ENCODE measurements at places on chromosomes 12 and 14. TPM values are rescaled to one million over a fixed set of nuclear protein-coding genes. Genes with fewer than 3 reads are reported as not detected.

DNA sequence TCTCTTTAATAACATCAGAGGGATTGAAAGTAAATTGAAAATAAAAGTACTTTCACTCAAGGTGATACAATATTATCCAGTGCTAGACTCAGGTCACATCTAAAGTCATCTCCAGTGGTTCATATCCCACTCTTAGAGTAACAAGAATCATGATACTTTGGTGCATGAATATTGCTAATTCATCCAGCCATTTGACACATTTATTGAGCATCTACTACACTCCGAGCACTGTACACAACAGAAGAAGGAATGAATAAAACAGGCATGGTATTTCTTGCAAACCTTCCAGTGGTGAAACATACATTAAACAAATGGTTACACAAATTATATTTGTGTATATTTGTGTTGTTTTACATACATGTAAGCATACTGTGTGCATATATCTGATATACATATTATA, 116.0 kb upstream of the TMCC3 start:
- H3K36me3 ChIP-seq = no peaks in the 10 kb centered on the region
- H3K27ac ChIP-seq = no peak overlapping the region
- peaks cover 9% of the 10 kb centered on the region for H3K4me1 ChIP-seq
- DNase-seq = no peak
- no peak overlapping the region for H3K4me3 ChIP-seq
- H3K27me3 ChIP-seq = peaks cover 54% of the 10 kb centered on the region

GRCh38 chr12:29191267-29191850, 42.3 kb downstream of the FAR2 start:
- no peaks in the 10 kb centered on the region for H3K27me3 ChIP-seq
- no peak overlapping the region for H3K27ac ChIP-seq
- DNase-seq = no peak

DNA sequence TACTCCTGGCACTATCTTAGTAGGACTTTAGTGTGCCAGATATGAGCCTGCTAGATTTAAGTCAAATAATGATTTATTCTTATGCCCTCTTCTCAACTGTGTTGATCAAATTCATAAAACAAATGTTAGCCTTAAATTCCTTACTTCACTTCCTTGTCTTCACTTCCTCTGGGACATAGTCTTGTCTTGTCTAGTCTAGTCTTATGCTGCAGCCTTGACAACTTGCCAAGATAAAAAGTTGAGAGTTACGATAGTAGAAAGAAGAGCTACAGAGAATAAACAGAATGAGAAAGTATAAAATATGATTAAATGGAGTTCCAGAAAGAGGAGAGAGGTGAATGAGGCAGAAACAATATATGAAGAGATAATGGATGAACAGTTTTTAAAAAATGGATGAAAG, 378.1 kb downstream of the DAD1 start:
- peaks cover 6% of the 10 kb centered on the region for H3K27me3 ChIP-seq
- no peak overlapping the region for H3K4me3 ChIP-seq
- DNase-seq = no peak

DNA sequence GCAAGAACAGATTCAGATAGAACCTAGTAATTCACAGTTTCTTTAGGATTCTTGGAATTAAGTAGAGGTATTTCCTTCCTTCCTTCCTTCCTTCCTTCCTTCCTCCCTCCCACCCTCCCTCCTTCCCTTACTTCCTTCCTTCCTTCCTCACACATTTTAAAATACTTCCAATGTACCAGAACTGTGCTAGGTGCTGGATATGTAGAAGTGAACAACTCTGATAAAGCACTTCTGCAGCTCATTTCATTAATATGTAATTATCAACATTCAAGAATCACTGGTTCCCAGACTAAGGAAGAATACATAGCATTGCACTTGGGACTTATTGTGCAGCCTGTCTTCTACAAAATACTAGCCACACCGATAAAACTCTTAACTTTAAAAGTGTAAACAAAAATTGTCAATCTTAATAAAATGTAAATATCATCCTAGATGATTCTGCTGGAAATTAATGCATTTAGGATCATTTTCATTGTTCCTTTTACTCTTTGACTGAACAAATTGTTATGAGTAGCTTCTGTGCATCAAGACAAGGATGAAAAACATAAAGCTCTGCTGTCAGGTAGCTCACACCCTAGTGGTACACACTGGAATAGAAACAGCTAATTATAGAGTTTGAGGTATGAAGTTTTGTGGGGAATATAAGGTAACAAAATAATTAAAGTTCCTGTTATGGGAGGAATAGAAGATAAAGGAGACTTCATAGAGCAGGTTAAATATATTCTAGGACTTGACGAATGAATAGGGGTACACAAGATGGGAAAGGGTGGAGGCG, 99.9 kb upstream of the MYF6 start:
- no peak for DNase-seq
- no peaks in the 10 kb centered on the region for H3K27me3 ChIP-seq
- no peak overlapping the region for H3K4me3 ChIP-seq
- H3K4me1 ChIP-seq = no peaks in the 10 kb centered on the region
- H3K27ac ChIP-seq = no peak overlapping the region
- H3K36me3 ChIP-seq = no peaks in the 10 kb centered on the region

- H3K4me1 ChIP-seq = peaks cover 11% of the 10 kb centered on the region
- no peak overlapping the region for H3K27ac ChIP-seq
- no peak for DNase-seq
- H3K27me3 ChIP-seq = no peaks in the 10 kb centered on the region
Measured at GRCh38 chr12:62928632-62929031, 6.3 kb downstream of the PPM1H start.

GRCh38 chr12:16070113-16070512, 159.0 kb downstream of the DERA start:
- no peak for DNase-seq
- no peaks in the 10 kb centered on the region for H3K36me3 ChIP-seq
- no peak overlapping the region for H3K27ac ChIP-seq
- peaks cover 2% of the 10 kb centered on the region for H3K27me3 ChIP-seq

DNA sequence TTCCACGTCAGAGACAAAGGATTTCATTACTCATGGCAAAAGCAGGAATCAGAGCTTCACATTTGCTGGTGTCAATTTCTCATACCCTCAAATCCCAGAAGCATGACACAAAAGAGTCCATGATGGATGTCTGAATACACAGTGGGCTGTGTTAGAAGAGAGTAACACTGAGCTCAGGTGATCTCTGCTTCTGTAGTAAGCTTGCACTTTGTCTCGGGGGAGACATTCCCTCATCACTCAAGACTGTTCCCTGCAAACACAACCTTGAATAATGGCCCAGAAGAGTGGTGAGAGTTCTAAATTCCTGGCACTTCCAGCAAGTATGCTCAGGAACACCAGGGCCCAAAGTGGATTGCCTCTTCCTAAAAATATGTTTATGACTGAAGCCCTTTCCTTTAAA, 1787.2 kb upstream of the SEL1L start:
- no peaks in the 10 kb centered on the region for H3K36me3 ChIP-seq
- H3K27ac ChIP-seq = no peak overlapping the region
- no peak overlapping the region for H3K4me3 ChIP-seq
- H3K4me1 ChIP-seq = no peaks in the 10 kb centered on the region
- H3K27me3 ChIP-seq = no peaks in the 10 kb centered on the region

DNA sequence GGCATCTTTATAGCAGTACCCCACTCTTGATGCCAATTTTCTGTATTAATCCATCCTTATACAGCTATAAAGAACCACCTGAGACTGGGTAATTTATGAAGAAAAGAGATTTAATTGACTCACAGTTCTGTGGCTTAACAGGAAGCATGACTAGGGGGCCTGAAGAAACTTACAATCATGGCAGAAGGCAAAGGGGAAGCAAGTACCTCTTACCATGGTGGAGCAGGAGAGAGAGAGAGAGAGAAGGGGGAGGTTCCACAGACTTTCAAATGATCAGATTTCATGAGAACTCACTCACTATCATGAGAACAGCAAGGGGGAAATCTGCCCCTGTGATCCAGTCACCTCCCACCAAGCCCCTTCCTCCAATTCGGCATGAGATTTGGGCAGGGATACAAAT, 84.4 kb downstream of the SLC24A4 start:
- H3K27me3 ChIP-seq = peaks cover 17% of the 10 kb centered on the region
- H3K36me3 ChIP-seq = no peaks in the 10 kb centered on the region
- no peak for DNase-seq
- peaks cover 3% of the 10 kb centered on the region for H3K4me1 ChIP-seq
- no peak overlapping the region for H3K27ac ChIP-seq
- H3K4me3 ChIP-seq = no peak overlapping the region

DNA sequence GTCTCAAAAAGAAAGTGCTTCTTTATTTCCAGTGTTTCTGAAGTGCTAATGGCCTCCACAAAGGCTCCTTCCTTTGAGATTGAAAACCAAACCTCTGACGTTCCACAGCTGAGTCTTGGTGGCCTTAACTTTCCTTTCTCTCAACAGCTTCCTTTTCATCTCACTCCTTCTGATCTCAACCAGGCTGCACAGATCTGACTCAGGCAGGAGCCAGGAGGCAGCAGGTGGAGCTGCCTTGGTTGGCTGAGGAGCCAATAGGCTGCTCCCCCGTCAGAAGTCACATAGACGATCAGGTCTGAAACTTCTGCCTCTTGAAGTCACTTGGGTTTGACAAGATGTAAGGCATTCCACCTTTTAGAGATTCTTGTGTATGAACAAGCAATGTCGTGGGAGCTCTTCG, 9.1 kb upstream of the KCNA5 start:
- H3K4me1 ChIP-seq = no peaks in the 10 kb centered on the region
- DNase-seq = no peak
- no peaks in the 10 kb centered on the region for H3K36me3 ChIP-seq
- H3K27ac ChIP-seq = no peak overlapping the region

GRCh38 chr14:65972346-65972870, 513.8 kb upstream of the CCDC196 start:
- peaks cover 8% of the 10 kb centered on the region for H3K4me1 ChIP-seq
- no peak for DNase-seq
- H3K27me3 ChIP-seq = no peaks in the 10 kb centered on the region
- H3K4me3 ChIP-seq = no peak overlapping the region
- H3K36me3 ChIP-seq = no peaks in the 10 kb centered on the region

- H3K4me1 ChIP-seq = no peaks in the 10 kb centered on the region
- H3K27ac ChIP-seq = no peak overlapping the region
- no peaks in the 10 kb centered on the region for H3K36me3 ChIP-seq
- H3K27me3 ChIP-seq = no peaks in the 10 kb centered on the region
- no peak overlapping the region for H3K4me3 ChIP-seq
- DNase-seq = no peak
Measured at GRCh38 chr14:90603336-90603735, 206.5 kb downstream of the CALM1 start.

DNA sequence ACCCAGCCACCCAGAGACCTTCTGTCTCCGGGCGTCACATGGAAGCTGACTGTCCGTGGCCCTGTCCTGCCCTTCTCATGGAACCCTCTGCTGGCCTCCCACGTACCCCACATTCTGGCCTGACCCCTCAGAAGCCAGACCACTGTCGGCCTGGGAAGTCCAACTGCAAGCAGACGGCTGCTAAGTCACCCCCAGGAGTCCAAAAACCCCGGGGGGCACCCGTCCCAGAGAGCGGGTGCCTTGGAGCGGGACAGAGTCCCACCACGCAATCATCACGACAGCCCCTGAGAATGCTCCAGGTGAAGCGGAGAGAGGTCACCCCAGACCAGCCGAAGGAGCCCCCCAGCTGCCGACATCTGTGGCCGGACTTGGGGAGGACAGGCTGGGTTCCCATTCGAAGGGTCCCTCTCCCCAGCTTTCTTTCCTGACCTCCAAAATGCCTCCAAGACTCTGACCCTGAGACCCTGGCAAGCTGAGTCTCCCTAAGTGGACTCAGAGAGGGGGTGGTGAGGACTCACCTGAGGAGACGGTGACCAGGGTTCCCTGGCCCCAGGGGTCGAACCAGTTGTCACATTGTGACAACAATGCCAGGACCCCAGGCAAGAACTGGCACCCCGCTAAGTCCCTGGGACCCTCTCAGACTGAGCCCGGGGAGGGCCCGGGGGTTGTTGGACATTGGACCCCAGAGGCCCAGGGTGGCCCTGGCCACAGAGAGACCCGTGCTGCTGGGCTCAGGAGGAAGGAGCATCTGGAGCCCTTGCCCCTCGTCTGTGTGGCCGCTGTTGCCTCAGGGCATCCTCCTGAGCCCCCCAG, 337.1 kb downstream of the TMEM121 start:
- peak; percentile 53 for DNase-seq
- no peak overlapping the region for H3K27ac ChIP-seq
- H3K27me3 ChIP-seq = no peaks in the 10 kb centered on the region

- DNase-seq = no peak
- H3K36me3 ChIP-seq = peaks cover 39% of the 10 kb centered on the region
Measured at GRCh38 chr12:56129942-56130495, 2.0 kb downstream of the ESYT1 start.

DNA sequence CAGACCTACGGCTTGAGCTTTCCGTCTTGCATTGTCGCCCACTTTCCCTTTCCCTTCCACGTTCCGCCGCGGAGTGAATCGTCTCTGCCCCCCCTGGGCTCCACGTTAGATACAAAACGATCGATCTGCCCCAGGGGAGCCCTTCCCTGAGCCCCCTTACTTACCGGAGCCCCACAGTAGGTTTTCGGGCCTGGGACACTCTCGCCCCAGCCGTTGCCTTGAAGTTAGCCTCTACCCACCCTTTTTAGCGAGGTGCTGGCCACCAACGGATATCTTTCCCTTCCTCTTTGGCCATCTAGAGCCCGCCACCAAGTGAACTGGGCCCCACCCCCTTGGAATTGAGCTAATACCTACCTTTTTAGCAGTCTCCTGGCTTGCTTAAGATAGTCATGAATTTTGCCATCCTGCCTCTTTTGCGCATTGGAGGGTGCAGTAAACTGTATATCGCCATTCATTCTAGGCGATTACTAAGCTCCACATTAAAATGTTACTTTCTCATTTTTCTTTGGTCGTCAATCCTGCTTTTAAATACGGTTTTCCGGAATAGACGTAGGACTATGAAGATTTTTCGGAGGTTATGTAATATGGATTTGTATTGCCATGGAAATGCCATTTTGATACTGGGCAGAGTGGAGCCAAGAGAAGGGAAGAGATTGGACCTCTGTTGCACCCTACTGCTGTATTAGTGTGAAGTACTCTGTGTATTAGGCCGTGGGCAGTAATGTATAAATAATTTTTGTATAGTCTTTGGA, 764 bp downstream of the RBM25 start:
- peak; percentile 79 for DNase-seq
- H3K27me3 ChIP-seq = no peaks in the 10 kb centered on the region
- H3K36me3 ChIP-seq = peaks cover 7% of the 10 kb centered on the region
- H3K4me1 ChIP-seq = peaks cover 8% of the 10 kb centered on the region
- peak overlapping the region; percentile 98 for H3K27ac ChIP-seq

DNA sequence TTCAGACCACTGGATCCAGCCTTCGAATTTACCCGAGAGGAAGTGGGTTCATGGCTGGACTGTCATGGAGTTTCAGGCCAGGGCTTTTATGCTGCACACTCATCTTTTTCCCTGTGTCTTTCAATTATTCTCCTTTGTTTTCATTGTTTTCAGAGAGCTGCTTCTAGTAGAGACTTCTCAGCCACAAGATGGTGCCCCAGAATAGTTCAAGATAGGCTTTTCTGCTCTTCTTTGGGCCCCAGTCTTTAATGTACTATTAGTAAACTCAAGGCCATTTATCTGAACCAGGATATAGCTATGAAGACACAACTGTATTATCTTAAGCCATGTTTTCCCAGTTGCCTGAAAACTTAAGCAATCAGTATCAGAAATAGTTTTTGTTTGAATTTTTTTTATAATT, 30.4 kb upstream of the PSMA6 start:
- no peaks in the 10 kb centered on the region for H3K27me3 ChIP-seq
- no peak overlapping the region for H3K4me3 ChIP-seq

Gene TMEM253
- not detected for total RNA-seq

Gene SLC6A15
- total RNA-seq = under 0.01 TPM

Gene CAPZA3
- total RNA-seq = not detected

Gene KCNC2
- total RNA-seq = not detected

Gene GUCY2C
- total RNA-seq = not detected

Gene ERC1
- total RNA-seq = 36.2 TPM

Gene SLC7A7
- 4.7 TPM for total RNA-seq

Gene GLIPR1L1
- total RNA-seq = not detected

Gene PZP
- not detected for total RNA-seq

Gene JPH4
- total RNA-seq = not detected

Gene AQP2
- total RNA-seq = not detected

Gene DDX51
- total RNA-seq = 7.4 TPM

Gene CLEC6A
- not detected for total RNA-seq

Measured in osteoblast (primary cell).